ENCODE measurements at places on chromosomes 3 and 15.

- no peak for DNase-seq
Measured at GRCh38 chr3:188174317-188175044, 20.5 kb downstream of the LPP start.

GRCh38 chr15:40917585-40917984 lies 11.6 kb upstream of the DLL4 start:
- DNase-seq: no peak

DNA sequence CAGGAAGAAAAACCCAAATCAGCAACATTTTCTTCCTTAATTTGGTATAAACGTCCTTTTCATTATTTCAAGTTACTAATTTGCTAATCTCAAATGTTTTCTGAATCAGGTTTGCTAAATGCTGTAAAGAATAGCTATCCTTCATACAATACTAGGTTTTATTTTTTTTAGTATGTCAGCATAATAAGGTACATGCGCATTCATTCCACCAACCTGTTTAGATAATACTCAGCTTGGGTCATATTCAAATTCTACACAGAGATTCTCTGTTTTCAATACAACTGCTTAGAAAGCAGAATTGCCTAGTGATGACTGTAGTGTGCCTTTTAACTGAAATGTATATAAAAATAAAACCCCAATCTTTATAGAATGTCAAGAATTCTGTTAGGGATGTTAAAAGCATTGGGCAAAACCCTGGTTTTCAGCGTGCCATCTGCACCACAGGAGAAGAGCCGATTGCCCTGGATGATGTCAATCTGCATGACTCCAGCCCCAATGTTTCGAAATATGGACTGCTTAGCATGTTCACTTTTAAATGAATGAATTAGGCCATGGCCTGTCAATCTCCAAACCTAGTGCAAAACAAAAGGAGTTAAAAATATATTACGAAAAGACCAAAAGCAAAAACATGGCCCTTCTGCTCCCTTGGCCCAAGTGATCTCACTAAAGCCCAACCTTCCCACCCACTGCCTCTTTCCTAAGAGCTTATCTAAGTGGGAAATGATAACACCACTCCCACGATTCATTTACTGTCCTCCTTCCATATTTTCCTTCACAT lies 107.4 kb downstream of the GLDN start:
- no peak for DNase-seq

GRCh38 chr3:29324180-29324651 lies 43.3 kb downstream of the RBMS3 start:
- no peak for DNase-seq

DNA sequence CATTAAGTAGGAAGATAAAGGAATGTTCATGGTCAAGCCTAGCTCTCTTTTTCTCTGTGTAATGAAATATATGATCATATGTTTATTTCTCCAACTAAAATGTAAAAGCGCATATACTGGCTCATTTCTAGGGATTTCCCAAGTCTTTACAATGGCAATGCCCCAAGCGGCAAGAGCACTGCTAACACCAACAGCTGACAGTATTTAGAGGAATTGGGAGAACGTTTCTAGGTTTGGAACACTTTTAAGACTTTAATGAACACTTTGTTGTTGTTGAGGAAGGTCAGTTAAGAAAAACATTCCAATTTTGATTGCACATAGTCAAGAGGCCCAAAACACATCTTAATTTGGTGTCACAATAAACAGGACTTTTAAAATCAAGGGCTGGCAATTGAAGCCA lies 132.7 kb downstream of the ATP8B4 start:
- DNase-seq: no peak

- DNase-seq: no peak
Measured at GRCh38 chr3:171753665-171754408, 56.4 kb downstream of the PLD1 start.

DNA sequence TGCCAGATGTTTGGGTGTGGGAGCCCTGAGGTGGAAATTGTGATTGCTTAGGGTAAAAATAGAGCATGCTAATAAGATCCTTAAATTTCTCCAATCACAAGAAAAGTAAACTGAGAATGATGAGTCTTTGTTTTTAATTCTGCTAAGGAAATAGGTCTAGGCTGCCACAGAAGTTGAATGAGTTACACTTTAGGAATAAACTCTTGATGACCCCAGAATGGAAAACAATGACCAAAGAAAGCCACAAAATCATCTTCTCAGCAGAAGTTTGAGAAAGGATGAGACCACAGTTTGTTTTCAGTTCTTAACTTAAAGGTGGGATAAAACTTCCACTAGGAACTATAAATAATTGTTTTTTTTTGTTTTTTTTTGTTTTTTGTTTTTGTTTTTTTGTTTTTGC lies 164.6 kb upstream of the BCL6 start:
- DNase-seq: no peak

DNA sequence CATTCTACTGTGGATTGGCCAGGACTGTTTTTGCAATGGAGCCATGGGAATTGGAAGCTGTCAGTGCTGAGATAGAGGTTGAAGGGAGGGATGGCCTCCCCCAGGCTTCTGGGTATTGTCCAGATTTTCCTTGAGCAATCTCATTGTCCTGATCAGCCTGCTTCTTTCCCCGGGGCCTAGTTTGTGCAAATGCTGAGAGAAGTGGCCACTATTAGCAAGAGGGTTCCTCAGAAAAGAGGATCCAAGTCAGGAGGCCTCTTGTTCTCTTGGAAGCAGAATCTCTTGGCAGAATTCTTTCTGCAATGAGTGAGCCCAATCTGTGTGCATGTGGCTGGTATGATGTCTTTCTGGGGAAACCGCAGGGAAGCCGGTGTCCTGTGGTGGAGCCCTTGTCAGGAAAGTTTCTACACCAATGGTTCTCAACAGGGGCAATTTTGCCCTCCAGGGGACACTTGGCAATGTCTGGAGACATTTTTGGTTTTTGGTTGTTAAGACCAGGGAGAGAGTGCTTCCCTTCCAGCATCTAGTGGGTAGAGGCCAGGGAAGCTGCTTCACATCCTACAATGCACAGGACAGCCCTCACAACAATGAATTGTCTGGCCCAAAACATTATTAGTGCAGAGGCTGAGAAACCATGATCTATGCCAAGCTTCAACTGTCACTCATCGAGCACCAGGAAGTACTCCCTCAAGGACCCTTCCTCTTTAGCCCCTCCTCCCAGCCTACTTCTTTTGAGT lies 2.0 kb downstream of the LIPC start:
- DNase-seq: no peak

GRCh38 chr15:70636540-70637165 lies 126.7 kb downstream of the UACA start:
- DNase-seq: no peak
